ENCODE measurements at places on chromosomes 7 and 10.

GRCh38 chr10:114684822-114685209, 26.7 kb upstream of the ABLIM1 start:
- DNase-seq = no peak

DNA sequence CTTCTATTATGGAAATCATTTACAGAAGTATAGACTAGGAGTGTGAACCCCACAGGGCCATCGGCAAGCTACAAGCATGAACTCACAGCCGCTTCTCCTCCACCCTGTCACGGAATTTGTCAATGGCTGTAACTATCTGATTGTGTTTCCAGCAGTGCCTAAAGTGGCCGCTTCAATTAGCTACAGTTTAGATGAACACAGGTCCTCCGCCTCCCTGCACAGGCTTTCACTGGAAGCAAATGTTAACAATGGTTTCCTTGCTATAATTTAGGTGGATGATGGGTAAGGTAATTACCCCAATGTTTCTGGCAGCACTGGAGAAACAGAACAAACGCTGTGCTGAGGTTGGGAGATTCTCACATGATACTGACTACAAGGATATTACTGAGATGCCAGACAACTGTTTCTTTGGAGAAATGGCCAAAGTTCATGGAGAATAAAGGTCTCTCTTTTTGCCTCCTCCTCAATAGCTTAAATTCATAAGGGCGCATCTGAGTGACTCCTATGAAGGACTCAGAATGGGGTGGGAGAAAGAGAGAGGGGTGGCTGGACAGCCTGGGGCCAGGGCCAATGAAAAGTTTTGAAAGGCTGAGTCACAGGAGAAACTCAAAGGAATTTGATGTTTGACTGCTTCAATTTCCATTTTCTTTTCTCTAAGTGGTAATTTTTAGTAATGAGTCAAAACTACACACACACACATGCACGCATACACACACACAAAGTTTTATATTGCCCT, 78.9 kb downstream of the SVIL start:
- peak; percentile 32 for DNase-seq

DNA sequence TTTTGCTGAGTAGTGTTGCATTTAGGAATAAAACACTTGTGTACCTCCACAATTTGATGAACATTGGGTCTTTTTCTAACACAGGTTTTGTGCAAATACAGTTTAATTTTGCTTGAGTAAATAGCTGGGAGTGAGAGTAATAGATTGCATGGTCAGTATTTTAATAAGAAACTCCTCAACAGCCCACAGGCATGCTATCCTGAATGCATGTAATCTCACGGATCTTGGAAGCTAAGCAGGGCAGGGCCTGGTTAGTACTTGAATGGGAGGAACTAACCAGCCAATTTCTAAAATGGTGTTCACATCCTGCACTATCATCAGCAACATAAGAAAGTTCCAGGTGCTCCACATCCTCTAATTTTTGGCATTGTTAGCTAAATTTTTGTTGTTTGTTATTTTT, 685.4 kb upstream of the MBL2 start:
- DNase-seq = no peak

DNA sequence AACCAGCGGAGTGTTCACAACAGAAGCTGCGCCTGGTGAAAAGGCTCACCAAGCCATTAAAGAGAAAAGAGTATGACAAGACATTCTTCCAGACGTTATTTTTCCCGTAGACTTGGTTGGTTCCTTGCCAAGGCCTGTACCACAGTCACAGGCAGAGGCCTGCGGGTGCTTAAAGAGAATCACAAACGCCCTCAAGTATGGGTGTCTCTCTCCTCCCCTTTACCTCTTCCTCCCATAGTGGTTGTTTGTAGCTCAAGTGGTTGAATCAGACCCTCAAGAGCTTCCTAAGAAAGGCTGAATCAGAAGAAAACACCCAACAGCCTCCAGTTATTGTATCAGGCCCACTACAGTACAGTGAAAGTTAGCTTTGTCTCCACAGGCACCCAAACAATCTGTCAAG, 169.0 kb downstream of the CREB5 start:
- no peak for DNase-seq

- no peak for DNase-seq
Observed at GRCh38 chr7:144388950-144389349, 14.5 kb downstream of the NOBOX start.
